ENCODE measurements at places on chromosomes 2 and 18.

DNA sequence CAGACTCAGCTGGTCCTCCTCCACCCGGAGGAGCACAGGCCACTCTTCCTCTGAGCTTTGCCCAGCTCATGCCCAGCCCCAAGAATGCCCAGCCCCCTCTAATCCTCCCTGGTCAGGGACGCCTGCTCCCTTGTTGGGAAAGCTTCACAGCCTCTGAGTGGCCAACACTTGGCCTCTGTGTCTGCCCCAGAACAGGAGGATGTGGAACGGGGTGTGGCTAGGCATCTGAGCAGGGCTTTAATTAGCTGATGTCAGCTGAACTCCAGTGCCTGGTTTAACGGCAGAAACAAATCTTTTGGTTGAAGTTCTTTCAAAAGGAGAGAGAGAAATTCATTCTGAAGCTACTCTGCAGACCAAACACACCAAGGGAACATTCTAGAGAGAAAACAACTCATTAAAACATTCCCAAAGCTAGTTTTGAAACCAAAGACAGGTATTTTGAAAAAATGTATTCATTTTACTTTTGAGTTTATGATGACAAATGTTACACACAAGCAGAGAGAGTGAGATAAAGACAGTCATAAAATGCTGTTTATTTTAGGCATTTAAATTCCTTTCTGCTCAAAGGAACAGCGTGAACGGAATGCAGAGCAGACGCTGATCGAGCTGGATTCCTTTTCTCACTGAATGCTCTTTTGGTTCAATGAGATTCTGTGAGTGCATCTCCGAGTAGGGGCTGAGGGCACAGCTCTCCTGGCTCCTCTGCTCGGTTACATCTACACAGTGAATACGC lies 63.8 kb downstream of the RTP5 start:
- DNase-seq = no peak

- no peak for DNase-seq
Observed at GRCh38 chr2:113230531-113230930, 48.2 kb downstream of the PAX8 start.

DNA sequence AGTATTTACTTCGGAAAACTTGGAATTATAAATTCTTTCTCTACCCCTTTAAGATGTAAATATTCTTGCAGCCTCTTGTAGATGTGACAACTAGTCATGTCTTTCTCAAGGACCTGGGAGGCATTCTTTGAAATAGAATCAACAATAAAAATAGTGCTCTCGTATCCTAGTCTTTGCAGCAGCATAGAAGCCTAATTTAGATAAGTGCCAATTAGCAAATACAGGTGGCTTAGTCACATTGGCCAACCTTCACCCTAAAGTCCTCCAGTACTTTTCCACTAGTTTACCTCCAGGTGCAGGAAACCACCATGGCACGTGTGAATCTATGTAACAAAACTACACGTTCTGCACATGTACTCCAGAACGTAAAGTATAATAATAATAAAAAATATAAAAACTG lies 3.5 kb upstream of the ZSWIM2 start:
- DNase-seq = no peak

GRCh38 chr2:230106771-230107170 lies 38.0 kb upstream of the SLC16A14 start:
- DNase-seq = no peak

GRCh38 chr2:169071455-169071854 lies 2.1 kb downstream of the DHRS9 start:
- DNase-seq = no peak

DNA sequence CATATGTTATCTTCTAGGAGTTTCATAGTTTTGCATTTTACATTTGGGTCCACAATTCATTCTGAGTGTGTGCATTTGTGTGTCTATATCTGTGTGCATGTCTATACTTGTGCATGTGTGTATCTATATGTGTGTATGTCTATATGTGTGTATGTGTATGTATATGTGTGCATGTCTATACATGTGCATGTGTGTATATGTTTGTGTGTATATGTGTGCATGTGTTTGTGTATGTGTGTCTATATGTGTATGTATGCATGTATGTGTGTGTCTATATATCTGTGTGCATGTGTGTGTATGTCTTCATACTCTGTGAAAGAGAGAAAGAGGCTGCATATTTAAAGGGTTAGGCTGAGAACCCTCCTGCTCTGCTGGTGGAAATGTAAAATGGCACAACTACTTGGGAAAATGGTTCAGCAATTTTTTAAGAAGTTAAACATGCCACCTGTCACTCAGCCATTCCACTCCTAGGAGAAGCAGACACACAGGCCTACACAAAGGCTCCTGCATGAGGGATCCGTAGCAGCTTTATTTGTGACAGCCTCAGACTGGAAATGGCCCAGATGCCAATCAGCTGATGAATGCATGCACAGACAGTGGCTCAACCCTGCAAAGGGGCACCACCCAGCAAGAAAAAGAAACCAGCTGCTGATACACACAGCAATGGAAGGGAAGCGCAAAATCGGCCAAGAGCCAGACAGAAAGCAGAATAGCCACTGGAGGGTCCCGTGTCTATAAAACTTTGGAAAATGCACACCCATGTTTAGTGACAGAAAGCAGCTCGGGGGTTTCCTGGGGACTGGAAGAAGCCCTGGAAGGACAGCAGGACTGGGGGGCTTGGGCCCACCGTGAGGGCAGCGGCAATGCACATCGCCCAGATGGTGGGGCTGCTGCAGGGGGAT lies 146.8 kb downstream of the SEPTIN10 start:
- no peak for DNase-seq

DNA sequence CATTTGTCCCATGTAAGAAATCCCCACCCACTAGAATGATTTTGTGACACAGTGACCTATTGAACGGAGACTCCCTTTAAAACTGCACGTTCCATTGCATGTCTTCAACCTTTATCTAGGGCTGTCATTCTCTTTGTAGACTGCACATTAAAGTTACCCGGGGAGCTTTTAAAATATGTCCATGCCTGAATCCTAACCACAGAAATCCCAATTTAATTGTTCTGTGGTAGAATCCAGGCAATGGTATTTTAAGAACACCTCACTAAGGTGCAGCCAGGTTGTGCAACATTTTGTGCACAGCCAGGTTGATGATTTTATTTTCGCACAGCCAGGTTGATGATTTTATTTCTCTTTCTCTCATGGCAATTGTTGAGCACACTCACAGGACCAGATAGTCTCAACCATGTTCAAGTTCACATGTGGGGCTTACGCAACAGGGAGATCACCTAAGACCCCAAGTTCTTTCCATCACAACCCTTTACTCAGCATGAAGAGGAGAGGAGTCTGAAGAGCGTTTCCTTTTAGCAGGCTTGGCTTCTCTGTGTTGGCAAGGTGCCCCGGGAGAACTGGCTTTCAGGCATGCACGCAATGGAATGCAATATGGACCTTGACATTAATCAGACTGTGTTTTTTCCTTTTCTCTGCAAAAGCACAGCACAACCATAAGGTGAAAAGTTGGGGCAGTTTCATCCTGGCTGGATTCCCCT lies 467.3 kb upstream of the ETAA1 start:
- no peak for DNase-seq

GRCh38 chr2:106758901-106759497 lies 127.0 kb downstream of the ST6GAL2 start:
- DNase-seq = no peak

GRCh38 chr2:196954001-196954400 lies 27.5 kb upstream of the PGAP1 start:
- no peak for DNase-seq

GRCh38 chr2:105786231-105787230 lies 41.8 kb downstream of the NCK2 start:
- no peak for DNase-seq

- DNase-seq = no peak
Observed at GRCh38 chr2:44778671-44779476, 162.6 kb upstream of the SIX3 start.

- no peak for DNase-seq
Observed at GRCh38 chr2:105395691-105396090, 3.2 kb downstream of the FHL2 start.

DNA sequence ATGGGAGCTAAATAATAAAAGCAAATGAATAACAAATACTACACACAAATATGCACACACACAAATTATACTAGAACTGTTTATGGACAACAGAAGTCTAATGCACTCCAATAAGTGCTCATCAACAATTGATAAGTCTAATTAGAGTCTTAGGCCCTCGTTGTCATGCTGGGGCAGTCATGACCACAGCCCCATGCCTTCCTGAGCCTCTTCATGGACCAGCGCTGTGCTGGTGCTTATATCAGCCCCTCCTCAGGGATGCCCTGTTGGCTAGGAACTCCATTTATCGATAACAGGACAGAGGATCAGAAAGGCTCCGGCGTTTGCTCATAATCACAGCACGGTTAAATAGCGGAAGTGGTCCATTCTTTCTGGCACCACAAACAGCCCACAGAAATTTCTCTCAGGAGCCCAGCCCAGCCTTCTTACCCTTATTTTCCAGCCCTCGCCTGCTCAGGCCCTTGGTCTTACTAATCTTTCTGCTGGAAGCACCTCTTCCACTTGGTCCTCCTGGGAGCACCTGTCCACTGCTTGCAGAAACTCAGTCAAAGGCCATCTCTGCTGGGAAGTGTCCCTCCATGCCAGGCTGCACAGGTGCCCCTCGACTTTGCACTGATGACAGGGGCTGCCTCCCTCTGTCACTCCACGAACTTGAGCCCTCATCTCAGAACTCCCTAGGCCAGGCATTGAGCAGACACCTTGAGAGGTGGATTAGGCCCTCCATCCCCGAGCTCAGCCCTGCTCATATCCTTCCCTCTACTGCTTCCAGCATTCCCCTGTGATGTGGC lies 500.2 kb upstream of the HS6ST1 start:
- no peak for DNase-seq

DNA sequence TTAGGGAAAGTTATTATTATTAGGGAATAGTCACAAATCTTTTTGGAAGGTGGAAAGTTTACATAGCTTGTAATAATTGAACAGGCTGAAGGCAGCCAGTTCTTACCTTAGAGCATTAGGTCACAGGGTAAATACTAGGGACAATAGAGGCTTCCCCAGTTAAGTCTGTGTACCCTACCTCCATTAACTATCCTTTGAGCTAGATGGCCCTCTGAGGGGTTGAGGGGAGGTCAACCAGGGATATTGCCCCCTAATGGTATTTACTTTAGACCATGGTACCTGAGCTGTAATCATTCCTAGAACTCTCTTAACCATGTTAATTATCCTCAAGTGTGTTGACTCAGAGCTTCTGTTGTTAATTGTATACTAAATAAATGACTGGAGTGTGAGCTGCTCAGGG lies 120.5 kb upstream of the SCN7A start:
- no peak for DNase-seq

DNA sequence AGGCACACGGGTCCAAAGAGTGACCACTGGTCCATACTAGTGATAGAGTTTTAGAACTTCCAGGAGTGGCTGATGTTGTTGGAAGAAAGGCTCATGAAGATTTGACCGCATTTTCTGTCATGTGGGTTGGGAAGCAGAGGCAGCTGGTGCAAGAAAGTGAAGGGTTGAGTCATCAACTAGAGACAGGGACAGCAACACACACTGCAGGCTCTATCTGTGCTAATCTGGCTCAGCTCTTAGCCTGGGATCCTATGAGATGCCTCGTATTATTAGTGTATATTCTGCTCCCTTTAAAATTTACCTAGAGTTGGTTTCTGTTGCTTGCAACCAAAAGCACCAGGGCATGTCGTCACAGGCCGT lies 2.5 kb upstream of the SH3RF3 start:
- DNase-seq = no peak

DNA sequence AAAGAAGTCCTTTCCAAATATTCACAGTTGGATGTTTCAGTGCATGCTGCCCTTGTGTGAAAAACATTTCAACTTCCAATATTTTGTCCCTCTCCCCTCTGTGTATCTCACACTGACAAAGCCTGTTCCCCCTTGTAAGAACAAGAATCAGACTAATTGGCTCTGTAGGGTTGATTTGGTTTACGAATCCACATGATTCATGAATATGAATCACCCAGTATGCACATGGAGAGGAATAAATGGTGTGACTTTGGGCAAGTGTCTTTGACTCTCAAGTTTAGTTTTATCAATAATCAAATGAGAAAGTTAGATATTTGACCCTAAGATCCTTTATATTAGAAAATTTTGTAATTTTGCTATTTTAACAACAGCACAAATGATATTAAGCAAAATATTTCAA lies 9.3 kb upstream of the CDH20 start:
- no peak for DNase-seq

DNA sequence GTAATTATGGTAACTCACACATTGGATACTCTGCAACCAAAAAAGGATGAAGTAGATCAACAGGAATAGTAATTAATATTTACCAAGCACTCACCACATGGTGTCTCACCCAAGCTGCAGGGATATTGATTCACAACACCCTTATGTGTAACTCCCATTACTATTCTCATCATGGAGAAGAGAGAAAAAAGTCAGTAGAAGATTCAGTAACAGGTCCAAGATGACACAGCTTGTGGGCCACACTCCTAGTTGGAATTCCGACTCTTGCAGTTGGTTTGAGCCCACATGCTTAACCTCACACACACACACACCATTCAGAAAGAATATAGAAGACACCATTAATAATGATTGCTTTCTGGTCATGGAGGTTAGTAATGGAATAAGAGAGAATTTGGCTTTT lies 1.7 kb upstream of the MLPH start:
- DNase-seq = no peak

DNA sequence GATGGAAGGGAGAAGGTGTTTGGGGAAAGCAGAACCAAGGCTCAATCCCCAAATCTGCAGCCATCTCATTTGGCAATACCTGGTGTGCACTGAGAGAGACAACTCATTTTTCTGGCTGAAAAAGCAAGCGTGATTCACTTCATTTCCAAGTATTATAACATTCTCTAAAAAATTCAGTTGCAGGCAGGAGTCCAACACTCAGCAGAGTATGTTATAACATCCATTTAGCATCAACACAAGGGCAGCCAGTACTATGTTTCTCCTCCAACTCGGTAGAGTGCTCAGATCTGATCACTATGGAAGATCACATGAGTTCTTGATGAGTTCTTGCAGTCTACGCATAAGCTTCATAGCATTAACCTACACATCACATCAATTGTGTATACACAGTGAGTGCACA lies 99.4 kb upstream of the PID1 start:
- DNase-seq = no peak

GRCh38 chr18:62828091-62828640 lies 112.8 kb downstream of the PHLPP1 start:
- no peak for DNase-seq

GRCh38 chr2:200148366-200148765 lies 158.1 kb upstream of the SPATS2L start:
- no peak for DNase-seq

GRCh38 chr2:26608557-26608956 lies 32.6 kb downstream of the CIB4 start:
- DNase-seq = no peak

- no peak for DNase-seq
Observed at GRCh38 chr2:199485732-199486335, 28.1 kb upstream of the SATB2 start.

GRCh38 chr18:79452190-79452990 lies 56.7 kb downstream of the NFATC1 start:
- DNase-seq = no peak

- no peak for DNase-seq
Observed at GRCh38 chr2:11030036-11030435, 118.3 kb downstream of the KCNF1 start.

GRCh38 chr2:143558665-143559064 lies 429.4 kb downstream of the ARHGAP15 start:
- DNase-seq = no peak
